Stimulated activated CD4-positive, alpha-beta T cell treated with anti-CD3 and anti-CD28 coated beads, Interleukin-1b, Interleukin-23, amount 100 ng/mL, for 48 hours (primary cell): ENCODE measurements at places on chromosomes 13 and 19.

DNA sequence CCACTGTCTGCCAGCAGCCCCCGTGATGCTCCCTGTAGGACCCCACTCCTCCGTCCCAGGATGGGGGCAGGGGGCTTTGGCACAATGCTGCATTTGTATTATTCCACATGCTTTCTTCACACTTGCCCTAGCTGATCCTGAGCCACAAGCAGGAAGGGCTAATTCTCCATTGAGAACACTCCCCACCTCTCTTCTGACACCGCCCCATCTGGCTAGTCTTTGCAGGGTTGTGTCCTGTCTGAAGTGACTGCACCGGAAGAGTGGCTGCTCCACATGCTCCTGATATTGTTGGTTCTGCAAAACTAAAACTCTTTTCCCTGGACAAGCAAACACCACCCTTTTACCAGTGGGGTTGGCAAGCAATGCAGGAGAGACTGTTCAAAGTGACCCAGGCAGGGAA, 18.0 kb downstream of the ZNF574 start:
- no peak for DNase-seq

DNA sequence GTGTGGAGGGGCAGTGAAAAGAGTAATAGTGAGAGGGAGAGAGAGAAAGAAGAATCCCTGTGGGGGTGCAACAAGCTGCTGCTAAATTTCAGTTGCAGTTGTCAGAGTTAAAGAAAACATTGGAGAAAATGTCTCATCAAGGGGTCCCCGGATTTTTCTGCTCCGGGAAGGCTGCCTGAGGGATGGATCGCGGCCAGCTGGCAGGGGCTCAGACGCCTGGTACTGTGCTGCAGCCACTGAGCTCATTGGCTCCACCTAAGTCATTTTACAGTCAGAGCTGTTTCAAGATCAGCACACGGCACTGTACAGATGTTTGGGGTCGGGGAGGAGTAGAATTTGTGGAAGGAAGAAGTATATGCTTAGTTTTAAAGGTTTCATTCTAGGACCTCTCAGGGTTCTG, 106.2 kb downstream of the SHISA2 start:
- DNase-seq: no peak

GRCh38 chr13:50892210-50892944, 17.2 kb upstream of the RNASEH2B start:
- peak; percentile 27 for DNase-seq

GRCh38 chr19:10695401-10696398, 5.5 kb upstream of the QTRT1 start:
- peak; percentile 92 for DNase-seq

- DNase-seq: no peak
Observed at GRCh38 chr13:42777467-42777866, 3.9 kb upstream of the FAM216B start.

DNA sequence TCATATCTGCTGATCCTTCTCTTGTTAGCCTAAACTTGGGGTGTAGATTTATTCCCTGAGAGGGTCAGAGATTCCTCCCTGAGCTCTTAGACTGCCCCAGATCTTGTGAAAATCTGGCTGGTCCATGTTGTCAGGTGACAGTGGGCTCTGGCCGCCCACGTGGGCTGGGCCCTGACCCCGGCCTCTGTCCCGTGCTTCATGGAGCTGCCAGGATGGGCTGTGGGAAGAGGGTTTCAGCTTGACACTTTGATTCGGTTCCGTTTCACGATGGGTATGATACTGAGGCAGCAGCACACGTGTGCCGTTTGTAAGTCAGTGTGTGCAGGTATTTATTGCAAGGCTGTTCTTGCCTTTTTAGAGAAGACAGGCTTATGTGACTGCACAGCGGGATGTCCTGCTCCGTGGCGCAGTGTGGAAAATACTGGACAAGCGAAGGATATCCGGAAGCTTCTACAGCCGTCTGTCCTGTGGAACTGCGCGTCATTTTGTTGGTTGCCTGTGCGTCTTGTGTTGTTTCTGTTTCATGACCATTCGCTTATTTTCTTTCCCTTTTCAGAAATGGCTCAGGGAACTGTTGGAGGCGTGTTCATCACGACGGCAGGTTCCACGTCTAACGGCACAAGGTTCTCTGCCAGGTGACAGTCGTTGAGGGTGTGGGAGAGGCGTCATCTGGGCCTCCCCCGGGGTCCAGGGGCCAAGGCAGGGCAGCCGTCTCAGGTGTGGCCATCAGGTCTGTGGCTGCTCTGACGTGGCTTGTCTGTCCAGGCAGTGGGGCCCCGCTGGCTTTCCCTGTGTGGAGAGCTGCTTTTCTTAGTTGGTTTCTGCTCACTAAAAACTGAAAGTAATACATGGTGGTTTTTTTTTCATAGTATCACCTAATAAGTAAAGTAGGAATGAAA, 20.5 kb downstream of the ATP4B start:
- DNase-seq: no peak

GRCh38 chr19:2289714-2290435, 7.9 kb upstream of the PEAK3 start:
- no peak for DNase-seq

DNA sequence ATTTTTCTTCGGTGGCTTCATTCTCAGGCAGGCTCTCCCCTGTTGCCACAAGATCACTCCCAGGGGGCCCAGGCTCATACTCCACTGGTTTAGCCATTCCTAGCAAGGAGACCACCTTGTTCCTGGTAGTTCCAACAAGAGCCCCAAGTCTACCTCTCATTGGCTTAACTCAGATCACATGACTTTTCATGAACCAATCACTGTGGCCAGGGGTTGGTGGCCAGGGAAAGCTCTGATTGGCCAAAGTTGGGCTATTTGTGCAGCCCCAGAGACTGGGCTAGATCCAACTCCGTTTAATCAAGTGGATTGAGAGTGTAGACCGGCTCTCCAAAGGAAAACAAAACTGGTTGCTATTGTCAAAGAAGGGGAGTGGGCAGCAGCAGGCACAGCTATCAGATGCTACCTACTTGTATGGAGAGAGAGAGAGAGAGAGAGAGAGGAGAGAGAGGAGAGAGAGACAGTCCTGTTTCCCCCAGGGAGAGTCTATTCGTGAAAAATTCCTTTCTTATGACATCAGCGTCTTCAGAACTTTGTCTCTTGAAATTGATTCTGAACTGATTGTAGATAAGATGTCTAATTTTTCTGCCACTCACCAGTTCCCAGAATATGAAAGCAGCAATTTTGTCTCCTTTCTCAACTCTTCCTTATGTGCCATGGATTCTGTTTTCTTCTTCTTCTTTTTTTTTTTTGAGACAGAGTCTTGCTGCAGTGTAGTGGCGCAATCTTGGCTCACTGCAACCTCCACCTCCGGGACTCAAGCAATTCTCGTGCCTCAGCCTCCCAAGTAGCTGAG, 5.9 kb downstream of the CEACAM19 start:
- no peak for DNase-seq

DNA sequence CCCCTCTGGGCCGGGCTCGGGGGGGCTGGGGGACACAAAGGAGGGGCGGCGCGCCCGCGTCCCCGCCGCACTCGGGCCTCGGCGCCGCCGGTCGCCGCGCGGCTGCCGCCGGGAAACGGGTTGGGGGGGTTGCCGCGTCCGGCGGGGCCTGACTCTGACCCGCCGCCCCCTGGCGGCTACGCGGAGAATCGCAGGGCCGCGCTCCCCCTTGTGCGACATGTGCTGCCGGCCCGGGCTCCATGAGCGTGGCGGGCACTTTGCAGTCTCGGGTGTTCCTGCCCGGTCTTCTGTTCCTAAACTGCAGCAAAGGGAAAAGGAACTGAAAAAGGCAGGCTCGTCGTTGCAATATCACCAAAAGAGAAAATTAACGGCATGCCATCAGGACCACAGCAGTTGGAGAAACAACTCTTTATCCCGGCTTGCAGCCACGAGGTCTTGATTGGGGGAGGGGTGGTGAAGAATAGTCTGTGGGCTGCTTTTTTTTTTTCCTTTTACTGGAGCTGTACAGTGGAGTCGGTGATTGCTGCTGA, 1.5 kb downstream of the MIR17HG start:
- DNase-seq: peak; percentile 90

DNA sequence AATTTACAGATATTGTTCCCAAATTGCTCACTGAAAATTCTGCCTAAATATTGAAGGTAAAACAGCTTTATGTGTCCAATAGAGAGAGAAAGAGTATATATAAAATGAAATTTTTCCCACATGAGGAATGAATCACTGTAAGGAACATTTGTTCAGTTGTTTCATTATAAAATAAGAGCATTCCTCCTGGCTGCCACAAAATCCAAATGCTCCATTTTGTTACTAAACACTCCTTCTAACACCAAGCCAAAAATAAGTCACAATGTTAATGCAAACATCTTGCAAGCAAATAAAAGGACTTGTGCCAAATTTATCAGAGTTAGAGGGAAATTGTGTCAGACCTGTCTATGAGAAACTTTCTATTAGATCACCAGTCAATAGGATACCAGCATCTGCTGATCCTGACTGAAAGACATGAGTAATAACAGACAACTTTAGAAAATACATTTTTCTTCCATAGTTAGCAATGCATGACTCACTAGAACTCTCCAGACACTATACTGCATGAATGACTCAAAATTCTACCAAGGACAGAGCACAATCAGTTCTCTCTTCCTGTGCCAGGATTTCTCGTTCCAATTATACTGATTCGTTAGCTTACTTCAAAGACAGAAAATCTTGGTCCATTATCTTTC, 83.5 kb upstream of the FNDC3A start:
- no peak for DNase-seq

DNA sequence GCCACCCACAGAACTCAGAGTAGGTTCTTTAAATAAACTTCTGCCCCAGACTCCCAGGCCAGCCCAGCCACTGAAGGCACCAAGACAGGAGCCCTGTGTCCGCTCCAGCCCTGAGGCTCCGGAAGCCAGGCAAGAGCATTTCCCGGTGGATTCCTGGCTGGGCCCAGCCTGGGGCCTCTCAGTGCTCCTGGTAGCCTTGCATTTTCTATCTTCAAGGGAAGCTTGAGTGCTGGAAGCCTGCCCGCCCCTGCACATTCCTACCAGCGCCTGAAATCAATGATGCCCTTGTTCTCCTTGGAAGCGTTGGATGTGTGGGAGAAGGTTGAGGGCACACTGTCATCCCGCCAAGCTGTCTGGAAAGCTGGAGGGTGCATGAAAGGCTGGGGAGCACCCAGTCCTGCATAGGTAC, 70.3 kb downstream of the ALOX5AP start:
- DNase-seq: no peak

DNA sequence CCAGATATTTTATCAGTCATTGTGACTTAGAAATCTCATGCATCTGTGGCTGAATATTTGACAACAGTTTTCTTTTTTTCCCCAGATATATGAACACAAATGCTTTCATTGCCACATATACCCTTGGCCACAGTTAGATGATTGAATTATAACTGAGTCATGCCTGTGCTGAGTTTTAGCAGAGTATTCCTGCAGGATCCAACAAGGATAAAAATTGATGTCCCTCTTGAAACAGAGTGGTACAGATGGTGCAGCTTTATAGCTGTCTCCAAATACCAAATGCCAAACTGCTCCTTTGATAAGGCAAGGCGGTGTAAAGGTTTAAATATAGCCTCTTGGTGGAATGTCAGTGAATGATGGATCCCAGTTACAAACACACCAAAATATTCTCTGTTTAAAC, 428.5 kb downstream of the GPC6 start:
- no peak for DNase-seq

DNA sequence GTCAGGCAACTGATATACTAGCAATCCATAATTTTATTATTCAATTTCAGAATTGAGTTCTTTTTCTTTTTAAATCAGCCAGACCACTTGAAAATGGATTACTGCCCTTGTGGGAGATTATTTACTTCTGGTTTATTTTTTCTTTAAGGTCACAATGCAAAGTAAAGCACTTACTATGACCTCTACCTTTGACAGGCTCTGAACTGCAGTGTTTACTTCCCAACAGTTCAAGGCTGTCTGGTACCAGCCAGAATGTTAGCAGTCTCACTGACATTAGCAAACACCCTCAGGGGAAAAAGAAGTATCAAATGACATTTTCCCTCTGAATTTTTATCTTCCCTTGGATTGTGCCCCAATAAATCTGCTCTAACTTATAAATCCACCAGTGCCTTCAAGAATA, 57.5 kb downstream of the RAP2A start:
- DNase-seq: no peak

GRCh38 chr19:13600802-13601201, 94.5 kb upstream of the CACNA1A start:
- no peak for DNase-seq

- peak; percentile 29 for DNase-seq
Observed at GRCh38 chr19:10855879-10856522, 7.8 kb downstream of the C19orf38 start.

DNA sequence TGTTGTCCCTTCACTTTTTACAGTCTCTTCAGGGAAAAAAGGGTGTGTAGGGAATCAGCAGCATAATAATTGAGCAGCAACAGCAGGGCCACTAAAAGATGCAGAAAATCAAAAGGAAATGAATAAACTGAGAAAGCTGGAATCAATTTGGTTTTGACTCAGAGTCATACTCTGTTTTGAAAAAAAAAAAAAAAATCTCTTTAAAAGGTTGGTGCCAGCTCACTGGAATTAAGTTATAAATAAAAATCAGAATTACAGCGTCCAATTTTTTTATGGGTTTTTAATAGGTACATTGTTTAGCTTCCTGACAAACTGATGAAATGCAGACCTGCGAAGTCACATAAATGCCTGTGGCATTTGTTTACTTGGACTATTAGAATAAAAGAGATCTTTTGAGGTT, 231.9 kb downstream of the COG6 start:
- DNase-seq: no peak

DNA sequence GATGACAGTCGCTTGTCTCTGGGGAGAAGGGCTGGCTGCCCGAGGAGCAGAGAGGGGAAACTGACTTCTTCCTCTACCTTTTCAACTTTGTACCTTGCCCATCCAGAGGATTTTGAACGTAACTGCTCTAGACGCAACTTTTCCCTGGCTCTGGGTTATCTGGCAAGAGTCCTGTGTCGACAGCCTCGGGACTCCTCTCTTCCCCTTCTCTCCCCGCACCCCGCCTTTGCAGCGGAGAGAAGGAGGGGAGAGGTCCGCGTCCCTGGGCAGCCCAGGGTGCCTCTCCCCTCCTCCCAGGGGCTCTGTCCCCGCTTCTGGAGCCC, 574 bp downstream of the SH3GL1 start:
- no peak for DNase-seq

GRCh38 chr19:19259741-19260140, 13.4 kb downstream of the TM6SF2 start:
- no peak for DNase-seq

- DNase-seq: no peak
Observed at GRCh38 chr19:41220811-41221210, 1.8 kb downstream of the AXL start.
